ENCODE measurements at places on chromosomes 1 and 21.
A peak's percentile ranks its signal among the peaks of the same experiment; 100 is the strongest.

GRCh38 chr1:229854620-229855019, 212.4 kb upstream of the GALNT2 start:
- DNase-seq: no peak

DNA sequence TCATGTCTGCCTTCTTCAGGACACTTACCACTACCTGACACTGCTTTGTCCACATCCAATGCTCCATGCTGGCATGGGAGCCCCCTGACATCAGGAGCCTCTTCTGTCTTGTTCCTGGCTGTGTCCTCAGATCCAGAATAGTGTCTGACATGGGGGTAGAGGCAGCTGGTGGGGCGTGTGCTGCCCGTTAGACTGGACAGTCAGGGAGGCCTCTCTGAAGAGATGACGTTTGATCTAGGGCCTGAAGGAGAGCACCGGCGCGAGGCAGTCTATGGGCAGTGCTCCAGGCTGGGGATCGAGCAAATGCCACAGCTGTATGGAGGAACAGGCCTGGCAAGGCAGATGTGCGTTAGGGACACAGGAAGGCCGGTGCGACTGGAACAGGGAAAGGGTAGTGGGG, 16.6 kb downstream of the SLC9A1 start:
- no peak for DNase-seq

DNA sequence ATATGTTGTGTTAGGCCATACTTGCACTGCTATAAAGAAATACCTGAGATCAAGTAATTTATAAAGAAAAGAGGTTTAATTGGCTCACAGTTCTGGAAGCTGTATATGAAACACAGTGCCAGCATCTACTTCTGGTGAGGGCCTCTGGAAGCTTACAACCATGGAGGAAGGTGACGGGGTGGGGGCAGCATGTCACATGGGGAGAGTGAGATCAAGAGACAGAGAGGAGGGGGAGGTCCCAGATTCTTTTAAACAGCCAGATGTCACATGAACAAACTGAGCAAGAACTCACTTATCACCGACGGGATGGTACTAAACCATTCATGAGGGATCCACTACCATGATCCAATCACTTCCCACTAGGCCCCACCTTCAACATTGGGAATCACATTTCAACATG, 42.6 kb downstream of the TESK2 start:
- DNase-seq: no peak

DNA sequence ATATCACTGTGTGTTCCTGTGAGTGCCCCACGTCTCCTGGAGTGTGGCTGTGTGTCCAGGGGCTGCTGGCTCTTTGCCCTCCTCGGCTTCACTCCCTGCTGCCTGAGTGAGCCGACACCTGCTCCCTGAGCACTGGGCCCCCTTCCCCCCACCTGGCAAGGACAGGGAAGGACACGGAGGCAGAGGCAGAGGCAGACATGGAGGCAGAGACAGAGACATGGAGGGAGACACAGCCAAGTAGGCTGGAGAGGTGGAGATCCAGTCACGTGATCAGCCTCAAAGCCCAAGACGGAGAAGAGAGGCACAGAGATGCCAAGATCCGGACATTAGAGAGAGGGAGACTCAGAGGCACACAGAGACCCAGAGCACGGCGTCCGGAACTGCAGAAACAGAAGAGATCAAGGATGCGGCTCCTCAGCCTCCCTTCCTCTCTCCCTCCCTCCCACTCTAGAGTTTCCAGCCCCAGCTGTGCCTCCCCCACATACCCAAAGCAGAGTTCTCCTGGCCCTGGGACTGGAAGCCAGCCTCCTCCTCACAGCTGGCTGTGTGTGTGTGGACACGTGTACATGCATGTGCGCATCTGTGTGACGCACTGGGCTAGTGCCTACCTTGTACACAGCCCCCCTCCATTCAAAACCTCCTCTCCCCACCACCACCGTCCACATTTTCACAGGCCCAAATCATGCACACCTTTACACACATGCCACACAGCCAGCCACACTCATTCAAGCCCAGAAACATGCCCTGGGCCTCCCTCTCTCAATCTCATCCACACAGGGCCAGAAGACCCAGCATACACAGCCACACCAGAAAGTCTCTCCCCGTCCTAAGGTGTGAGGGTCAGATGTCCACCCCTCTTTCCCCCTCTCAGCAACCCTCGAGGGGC, 39.1 kb upstream of the WASF2 start:
- peak; percentile 72 for DNase-seq

DNA sequence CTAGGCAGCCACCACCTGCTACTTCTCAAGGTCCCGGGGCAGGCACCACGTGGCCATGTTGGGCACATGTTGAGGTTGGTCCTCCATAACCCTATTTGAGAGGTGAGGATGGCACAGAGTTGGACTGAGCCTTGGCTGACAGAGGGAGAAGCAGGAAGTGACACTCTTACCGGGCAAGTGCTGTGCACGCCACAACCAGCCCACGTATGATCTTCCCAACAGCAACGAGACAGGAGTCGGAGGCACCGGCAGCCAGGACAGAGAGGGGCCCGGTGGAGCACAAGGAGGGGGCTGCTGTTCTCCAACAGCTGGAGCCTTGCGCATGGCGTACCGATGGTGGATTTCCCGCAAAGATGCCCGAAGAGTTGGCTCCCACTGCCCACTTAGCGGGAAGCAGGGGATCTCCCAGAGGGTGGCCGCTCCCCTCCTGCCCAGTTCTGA, 3.4 kb downstream of the CLEC20A start:
- no peak for DNase-seq

DNA sequence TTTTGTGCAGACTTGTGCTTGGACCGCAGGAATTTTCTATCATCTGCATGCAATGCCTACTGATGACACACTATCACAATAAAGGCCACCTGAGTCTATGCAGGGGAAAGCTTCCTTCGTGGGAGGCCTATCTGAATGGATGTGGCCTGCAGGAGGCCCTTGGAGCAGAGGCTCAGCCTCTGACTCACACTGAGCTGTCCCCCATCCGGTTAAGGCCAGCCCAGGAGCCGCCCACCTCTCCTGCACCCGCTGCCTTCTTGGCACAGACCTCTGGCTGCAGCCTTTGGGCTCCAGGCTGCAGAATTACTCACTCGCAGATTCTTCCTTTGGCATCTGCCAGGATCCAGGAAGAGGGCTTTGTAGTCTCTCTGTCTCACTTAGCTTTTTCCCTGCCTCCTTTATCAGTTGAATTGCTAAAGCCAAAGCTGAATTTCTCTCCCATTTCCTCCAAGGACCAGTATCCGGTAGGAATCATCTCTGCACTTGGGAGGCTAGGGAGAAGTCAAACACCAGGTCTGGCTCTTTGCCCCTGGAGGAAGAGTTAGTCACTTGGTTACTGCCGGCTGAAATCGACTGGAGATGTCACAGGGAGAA, 65.1 kb upstream of the JUN start:
- DNase-seq: peak; percentile 72

DNA sequence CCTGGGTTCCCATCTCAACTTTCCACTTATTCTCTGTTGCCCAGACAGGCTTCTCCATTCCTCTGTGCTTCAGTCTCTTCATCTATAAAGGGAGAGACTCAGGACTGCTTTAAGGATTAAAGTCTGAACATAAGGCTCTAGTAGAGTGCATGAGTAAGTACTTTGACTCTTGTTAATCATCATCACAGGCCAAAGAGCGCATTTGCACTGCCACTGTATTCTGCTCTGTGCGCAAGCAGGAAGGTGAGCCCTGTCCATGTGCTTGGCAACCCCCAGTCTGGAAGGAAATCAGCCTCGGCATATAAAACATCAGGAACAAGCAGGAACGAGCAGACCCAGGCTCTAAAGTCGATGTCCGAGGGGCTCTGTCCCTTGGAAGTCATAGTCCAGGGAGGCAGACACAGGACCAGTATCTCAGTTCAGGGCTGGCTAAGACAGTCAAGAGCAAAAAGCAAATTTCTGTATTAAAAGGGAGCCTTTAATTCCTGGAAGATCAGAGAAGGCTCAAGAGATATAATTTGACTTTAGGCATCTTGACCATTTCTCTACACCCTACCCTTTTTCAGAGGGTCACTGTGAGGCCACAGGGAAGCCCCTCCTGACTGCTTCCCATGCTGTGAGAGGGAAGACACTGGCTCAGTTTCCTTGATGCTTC, 131.2 kb downstream of the TRABD2B start:
- no peak for DNase-seq

GRCh38 chr1:17683598-17683997, 71.5 kb upstream of the ACTL8 start:
- DNase-seq: no peak

Measured in DMS 273 treated with DMSO at 0.1 percent for 48 hours (cell line).